NCI-H1694 (cell line): ENCODE measurements at places on chromosomes 3 and 15.

- DNase-seq: no peak
Observed at GRCh38 chr3:87867001-87867400, 191.8 kb downstream of the CGGBP1 start.

DNA sequence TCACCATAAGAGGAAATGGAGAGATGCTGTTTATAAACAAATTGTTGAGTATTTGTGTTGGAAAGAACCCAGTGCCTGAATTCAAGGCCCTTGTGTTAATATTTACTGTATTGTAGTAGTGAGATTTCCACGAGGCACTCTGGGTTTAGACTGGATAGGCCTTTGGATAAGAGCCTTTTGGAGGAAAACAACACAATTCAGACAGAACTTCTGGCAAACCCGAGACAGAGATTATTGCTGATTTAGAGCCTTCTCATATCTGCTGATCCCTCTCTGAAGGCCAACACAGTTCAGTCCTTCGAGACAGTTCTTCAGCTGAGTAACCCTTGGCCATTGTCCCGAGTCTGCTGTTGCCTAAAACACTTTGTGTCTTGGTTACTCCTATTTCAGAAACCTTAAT, 55.7 kb downstream of the LMCD1 start:
- no peak for DNase-seq

DNA sequence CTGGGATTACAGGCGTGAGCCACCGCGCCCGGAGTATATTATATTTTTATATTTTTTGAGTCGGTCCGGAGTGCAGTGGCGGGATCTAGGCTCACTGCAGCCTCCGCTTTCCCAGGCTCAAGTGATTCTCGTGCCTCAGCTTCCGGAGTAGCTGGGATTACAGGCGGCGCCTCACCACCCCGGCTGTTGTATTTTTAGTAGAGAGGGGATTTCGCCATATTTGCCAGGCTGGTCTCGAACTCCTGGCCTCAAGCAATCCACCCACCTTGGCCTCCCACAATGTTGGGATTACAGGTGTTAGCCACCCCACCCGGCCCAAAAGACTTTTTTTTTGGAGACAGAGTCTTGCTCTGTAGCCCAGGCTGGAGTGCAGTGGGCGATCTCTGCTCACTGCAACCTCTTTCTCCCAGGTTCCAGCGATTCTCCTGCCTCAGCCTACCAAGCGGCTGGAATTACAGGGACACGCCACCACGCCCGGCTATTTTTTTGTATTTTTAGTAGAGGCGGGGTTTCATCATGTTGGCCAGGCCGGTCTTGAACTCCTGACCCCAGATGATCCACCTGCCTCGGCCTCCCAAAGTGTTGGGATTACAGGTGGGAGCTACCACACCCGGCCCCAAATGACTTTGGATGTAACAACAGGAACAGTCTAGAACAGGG, 1.0 kb downstream of the ZNF589 start:
- no peak for DNase-seq

- DNase-seq: no peak
Observed at GRCh38 chr3:53038679-53039375, 7.0 kb downstream of the SFMBT1 start.

GRCh38 chr15:92095693-92096092, 242.2 kb downstream of the SLCO3A1 start:
- no peak for DNase-seq

- DNase-seq: no peak
Observed at GRCh38 chr15:73607843-73608242, 25.3 kb downstream of the NPTN start.

DNA sequence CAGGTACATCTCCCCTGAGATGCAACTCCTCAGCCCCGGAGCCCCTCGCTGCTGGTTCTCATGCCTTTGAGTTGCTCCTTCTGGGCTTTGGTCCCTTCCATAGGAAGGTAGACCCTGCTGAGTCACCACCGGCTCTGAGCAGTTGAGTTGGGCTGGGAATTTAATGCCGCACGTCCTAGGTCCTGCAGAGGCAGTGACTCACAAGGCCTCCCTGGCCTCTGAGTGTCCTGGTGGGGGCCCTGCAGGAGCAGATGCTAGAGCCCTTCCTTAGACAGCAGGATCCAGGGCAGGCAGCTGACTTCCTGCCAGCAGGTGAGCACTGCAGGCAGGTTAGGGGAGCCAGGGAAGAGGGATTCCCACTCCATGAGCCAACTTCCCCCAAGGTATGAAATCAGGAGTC, 5.5 kb upstream of the NTRK3 start:
- DNase-seq: no peak

DNA sequence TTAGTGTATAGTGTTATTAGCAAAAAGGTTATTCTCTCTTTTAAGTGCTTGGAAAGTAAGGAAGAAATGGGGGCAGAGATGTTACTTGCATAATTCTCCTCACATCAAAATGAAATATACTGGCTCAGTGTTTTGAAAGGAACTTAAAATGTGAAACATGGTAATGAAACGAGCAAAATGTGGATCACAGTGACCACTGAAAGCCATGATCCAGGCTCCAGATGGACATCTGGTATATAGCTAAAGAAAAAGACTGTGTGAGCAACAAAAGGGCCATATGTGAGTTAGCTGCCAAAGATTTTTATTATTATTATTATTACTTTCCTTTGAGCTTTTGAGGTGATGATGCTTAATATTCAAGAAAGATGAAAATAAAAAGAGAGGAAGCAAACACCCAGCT, 89.6 kb downstream of the GAP43 start:
- DNase-seq: no peak

DNA sequence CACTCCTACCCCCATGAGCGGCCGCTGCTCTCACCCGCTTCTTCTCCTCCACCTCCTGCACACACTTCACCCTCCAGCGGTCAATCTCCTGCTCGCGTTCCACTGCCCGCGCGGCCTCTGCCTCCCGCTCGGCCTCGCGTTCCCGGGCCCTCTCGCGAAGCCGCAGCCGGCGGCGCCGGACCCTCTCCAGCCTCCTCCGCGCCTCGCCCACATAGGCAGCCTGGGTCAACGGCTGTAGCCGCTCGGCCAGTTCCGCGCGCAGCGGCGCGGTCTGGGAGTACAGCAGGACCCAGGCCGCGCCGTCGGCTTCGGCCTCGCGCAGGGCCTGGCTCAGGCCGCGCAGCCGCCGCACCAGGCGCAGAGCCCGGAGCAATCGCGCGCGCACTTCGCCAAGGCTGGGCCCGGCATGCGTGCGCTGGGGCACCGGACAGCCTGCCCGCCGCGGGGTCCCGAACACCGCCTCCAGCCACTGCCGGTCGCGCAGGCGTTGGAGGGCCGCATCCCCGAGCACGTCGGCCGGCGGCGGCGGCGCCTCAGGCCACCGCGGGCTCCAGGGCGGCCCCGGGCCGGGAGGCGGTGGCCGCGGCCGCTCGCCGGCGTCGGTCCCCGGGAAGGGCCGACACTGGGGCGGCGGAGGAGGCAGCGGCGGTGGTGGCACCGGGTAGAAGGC, 595 bp downstream of the PDCD7 start:
- no peak for DNase-seq

GRCh38 chr3:81789691-81790090, 28.2 kb upstream of the GBE1 start:
- DNase-seq: no peak

DNA sequence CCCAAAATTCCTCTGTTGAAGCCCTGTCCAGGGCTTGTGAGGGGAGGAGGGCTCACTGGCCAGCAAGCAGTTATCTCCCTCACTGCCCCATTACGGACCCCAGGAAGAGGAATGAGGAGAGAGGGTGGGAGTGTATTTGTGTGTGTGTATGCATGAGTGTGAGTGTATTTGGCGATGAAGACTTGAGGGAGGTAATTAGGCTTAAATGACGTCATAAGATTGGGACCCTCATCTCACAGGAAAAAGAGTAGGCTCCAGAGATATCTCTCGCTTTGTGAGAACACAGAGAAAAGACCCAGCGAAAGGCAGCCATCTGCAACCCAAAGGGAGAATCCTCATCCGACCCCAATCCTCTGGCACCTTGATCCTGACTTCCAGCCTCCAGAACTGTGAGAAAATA, 32.2 kb downstream of the ADCY5 start:
- DNase-seq: no peak

GRCh38 chr15:78873793-78874765, 1.4 kb downstream of the MORF4L1 start:
- DNase-seq: peak; percentile 12

- no peak for DNase-seq
Observed at GRCh38 chr3:33581666-33582065, 136.4 kb downstream of the CLASP2 start.

DNA sequence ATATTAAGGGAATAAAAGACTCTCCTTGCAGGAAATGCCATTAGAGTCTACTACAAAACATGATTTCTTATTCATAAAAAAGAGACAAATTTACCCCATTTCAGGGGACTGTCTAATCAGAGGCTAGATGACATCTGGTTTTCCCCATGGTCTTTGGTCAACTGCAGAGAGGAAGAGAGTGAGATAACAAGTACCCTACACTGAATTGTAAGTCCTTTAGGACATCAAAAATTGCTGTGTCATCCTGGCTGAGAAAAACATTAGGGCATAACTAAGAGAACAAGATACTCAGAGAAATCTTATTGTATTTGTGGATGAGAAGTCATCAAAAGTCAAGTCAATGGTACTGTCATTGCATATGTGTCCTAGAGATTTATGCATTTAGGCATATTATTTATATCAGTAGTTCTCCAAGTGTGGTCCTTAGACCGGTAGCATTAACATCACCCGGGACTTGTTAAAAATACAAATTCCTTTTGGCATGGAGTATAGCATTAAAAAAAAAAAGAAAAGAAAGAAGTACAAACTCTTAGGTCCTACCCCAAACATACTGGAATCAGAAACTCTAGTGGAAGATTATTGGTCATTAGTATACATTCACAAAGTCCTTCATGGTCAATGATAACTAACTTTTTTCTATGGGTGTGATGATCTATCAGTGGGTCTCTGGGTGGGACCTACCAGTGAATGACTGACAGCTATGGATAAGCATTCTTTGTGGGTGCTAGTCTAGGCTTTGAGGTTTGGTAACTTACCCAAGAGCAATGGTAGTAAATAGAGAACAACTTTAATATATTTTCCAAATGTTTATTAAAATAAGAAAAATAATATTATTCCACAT, 29.0 kb upstream of the TBC1D5 start:
- DNase-seq: no peak

DNA sequence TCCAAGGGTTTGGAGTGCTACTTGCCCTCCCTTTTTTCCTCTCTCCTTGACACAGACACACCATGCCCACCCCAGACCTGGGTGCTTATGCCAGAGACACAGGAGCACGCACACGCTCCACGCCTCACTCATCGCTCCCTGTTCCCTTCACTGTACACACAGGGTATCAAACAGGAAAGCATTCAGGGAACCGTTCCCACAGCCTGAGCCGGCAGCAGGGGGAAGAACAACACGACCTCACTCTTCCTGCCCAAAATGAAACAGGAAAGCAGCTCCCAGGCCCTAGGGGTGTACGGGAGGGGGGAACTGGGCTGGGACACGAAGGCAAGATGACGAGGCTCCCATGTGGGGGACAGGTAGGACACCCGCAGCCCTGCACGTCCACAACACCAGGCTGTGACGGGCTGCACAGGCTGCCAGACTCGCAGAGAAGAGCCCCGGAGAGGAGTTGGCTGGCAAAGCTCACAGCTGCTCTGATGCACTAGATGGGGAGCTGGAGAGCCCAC, 11.2 kb downstream of the DLL4 start:
- no peak for DNase-seq

DNA sequence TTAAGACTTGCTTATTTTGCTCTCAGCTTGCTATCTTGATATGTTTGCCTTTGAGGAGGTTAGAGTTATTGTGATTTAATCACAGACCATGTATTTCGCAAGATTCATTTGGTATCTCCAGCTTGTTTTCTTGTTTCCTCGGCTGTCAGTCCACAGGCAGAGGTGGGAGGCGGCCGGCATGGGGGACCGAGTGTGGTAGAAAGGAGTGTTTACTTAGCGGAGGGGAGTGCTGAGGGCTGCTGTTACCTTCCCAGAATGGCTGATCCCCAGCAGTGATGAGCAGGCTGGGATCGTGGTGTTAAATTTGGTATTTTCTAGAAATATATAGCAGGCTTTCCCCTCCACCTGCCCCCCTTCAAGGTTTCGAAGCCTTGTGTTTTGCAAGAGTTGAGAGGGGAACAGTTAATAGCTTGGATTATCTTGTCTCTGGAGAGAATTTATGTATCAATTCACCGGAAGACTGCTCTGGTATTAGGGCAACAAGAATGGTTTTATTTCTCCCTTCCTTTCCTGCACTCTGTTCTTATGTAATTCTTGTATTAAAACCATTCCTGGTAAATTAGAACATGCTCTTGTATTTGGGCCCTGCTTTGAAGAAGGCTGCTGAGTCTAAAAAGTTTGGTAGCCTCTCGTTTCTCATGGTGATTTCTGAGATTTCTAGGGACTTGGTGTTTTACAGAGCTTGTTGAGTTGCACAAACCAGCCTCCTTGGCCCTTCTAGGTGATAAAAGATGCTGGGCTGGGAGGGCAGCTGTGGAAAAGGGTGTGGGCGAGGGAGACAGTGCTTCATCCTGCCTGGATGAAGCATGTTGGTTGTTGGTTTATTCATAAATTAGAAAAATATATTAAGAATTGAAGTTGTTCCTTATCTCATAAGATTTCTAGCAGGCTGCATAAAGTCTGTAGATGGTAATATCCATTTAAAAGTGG, 151.4 kb downstream of the IGF1R start:
- no peak for DNase-seq

- no peak for DNase-seq
Observed at GRCh38 chr3:158506456-158506855, 64.5 kb upstream of the MLF1 start.

- no peak for DNase-seq
Observed at GRCh38 chr15:54599386-54599785, 597.4 kb downstream of the RSL24D1 start.

DNA sequence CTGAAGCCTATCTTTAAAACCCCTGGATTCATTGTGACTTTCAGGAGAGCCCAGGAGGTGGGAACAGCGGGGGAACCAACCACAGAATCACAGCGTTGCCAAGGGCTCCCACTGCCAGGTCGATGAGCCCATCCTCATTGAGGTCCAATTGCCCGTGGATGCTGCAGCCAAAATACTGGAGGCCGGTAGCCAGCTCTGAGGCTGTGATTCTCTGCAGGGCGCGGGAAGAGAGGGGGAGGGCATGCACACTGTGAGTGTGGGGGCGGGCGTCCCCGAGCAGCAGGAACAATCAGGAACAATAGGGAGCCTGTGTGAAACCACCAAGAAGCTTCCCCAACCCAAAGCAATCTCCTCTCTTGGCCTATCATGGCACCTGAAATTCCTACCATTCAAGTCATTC, 53.4 kb downstream of the FEM1B start:
- DNase-seq: no peak

DNA sequence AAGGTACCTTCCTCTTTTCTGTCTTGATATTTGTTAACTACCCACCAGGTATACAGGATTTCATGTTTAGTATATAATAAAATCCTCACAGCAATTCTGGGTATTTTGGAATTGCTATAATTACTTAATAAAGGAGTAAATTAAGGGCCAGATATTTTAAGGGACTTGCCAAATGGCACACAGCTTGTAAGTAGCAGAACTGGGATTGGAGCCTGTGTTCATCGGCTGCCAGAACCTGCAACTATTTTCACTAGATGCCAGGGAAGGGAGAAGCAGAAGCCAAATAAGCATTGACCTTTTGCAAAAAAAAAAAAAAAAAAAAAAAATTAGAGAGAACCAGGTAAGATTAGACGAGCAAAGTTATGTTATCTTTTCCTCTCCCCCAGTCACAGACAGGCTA, 683.3 kb upstream of the CADM2 start:
- DNase-seq: no peak

GRCh38 chr3:129003578-129004112, 2.5 kb downstream of the EFCC1 start:
- DNase-seq: no peak
